Stimulated activated CD4-positive, alpha-beta T cell treated with anti-CD3 and anti-CD28 coated beads, Interleukin-2, amount 100 ng/mL, for 4 hours (primary cell): ENCODE measurements at places on chromosomes 5 and 9.

GRCh38 chr9:75063556-75064305, 24.2 kb downstream of the NMRK1 start:
- DNase-seq, result no peak

- no peak for DNase-seq
Observed at GRCh38 chr9:21656776-21657674, 145.4 kb upstream of the MTAP start.

- DNase-seq, result peak; percentile 30
Observed at GRCh38 chr9:97386733-97387503, 25.0 kb upstream of the TDRD7 start.

- DNase-seq, result no peak
Observed at GRCh38 chr5:11013793-11014192, 252.8 kb upstream of the DAP start.

GRCh38 chr5:93394301-93394700, 186.7 kb downstream of the NR2F1-AS1 start:
- no peak for DNase-seq

DNA sequence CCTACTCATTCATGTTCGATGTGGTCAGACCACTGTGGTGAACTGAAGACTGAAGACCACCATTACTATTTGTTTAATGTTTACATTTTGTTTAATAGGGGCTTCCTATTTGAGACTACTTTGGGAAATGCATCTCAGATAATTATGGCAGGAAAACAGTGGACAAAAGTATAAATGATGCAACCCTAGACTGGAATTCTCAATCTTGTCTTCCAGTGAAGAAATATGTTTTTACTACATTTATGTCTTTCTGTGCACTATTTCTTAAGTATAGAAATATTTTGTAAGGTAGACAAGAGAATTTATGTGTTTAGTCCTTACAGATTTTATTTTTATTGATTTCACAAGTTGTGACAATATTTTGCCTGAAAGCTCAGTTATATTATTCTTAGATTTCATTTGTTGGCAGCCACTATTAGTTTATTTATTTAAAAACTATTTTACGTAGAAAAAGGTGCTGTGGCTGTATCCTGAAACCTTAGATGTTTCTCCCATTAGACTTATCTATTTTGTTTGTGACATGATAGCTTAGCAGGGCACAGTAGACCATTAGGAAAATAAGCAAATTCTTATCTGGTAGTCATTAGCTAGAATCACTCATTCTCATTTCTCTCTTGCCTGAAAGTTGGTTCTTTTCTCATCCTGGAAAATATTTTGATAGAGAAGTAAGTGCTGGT, 39.4 kb upstream of the MRPS30 start:
- DNase-seq, result no peak

- no peak for DNase-seq
Observed at GRCh38 chr5:160159991-160160792, 40.9 kb upstream of the PWWP2A start.

DNA sequence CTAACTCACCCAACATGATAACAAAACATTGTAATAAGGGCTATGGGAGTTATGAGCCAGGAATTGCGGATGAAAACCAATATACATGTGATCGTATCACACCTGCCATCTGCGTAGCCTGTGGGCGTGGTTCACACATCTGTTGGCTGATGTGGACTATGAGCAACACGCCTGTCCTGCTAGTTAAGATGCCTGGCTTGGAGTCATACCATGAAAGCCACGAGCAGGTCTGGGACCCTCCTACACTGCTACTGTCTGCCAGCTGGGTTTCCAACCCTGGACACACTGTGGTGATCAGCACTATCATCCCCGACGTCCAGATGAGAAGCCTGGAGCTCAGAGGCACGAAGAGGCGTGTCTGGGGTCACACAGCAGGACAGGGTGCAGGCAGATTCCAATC, 40.2 kb downstream of the STK10 start:
- no peak for DNase-seq

DNA sequence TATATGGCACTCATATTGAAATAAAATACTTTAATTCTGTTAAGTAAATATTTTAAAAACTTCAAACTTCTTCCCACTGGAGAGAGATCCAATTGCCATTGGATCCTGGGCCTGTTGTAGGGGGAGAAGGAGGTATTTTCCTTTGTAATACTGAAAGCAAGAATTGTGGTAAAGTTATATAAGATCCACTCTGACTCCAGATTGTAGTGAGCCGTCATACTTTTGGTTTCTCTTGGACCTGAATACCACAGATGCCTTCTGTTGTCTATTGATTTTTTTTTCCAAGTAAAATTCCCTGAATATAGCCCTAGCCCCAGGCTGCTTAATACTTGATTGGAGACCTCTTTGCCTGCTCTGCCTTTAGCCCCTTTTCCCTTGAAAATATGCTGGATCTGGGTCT, 86.9 kb downstream of the ATG10 start:
- no peak for DNase-seq

DNA sequence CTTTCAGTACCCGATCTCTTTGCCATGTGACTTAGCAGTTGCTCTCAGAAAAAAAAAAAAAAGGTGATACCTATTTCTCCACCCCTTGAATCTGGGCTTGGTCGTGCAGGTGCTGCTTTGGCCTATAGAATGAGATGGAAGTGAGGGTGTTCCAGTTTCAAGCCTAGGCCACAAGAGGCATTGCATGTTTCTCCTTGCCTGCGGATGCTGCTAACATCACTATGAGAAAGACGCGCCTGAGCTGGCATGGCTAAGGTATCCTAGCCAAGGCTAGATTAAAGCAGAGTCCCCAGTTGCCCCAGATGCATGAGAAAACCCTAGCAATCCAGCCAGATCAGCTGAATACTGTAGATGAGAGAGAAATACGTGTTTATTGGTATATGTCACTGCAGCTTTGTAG, 14.7 kb upstream of the CSF1R start:
- DNase-seq, result no peak

- DNase-seq, result no peak
Observed at GRCh38 chr9:33294670-33295432, 4.5 kb downstream of the NFX1 start.

GRCh38 chr5:168039566-168040248, 251.7 kb upstream of the WWC1 start:
- DNase-seq, result no peak

DNA sequence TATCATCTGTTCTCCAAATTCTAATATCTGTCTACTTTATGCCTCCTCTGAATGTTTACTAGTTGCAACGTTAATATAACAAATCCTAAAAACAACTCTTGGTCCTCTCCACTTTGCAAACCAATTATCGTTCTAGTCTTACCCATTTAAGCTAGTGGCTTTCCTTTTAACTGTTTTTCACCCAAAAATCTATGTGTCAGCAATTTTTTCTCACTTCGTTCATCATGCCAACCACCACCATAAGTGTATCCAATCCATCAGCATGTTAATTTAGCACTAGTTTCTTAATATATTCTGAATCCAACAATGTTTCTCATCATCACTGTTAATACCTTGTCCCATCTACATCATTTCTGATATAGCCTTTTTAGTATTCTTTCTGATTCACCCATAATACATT, 90.0 kb upstream of the RORB start:
- DNase-seq, result no peak

DNA sequence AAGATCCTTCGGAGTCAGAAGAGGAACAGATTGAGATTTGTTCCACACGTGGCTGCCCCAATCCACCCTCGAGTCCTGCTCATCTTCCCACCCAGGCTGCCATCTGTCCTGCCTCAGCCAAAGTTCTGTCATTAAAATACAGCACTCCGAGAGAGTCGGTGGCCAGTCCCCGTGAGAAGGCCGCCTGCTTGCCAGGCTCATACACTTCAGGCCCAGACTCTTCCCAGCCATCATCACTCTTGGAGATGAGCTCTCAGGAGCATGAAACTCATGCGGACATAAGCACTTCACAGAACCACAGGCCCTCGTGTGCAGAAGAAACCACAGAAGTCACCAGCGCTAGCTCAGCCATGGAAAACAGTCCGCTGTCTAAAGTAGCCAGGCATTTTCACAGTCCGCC, 85.9 kb downstream of the GOLPH3 start:
- DNase-seq, result no peak

DNA sequence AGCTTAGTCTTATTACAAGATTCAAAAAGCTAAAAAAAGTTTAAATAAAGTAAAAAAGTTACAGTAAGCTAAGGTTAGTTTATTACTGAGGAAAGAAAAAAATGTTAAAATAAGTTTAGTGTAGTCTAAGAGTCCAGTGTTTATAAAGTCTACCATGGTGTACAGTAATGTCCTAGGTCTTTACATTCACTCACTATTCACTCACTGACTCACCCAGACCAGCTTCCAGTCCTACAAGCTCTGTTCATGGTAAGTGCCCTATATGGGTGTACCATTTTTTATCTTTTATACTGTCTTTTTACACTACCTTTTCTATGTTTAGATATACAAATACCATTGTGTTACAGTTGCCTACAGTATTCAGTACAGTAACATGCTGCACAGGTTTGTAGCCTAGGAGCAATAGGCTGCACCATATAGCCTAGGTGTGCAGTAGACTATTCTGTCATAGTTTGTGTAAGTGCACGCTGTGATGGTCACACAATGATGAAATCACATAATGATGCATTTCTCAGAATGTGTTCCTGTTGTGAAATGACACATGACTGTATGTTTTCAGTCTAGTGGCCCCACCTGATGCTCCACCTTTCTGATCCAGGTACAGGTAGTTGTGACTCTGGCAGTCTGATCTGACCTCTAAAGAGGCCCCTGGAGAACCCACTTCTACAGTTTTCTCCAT, 45.7 kb downstream of the SNX18 start:
- DNase-seq, result no peak

DNA sequence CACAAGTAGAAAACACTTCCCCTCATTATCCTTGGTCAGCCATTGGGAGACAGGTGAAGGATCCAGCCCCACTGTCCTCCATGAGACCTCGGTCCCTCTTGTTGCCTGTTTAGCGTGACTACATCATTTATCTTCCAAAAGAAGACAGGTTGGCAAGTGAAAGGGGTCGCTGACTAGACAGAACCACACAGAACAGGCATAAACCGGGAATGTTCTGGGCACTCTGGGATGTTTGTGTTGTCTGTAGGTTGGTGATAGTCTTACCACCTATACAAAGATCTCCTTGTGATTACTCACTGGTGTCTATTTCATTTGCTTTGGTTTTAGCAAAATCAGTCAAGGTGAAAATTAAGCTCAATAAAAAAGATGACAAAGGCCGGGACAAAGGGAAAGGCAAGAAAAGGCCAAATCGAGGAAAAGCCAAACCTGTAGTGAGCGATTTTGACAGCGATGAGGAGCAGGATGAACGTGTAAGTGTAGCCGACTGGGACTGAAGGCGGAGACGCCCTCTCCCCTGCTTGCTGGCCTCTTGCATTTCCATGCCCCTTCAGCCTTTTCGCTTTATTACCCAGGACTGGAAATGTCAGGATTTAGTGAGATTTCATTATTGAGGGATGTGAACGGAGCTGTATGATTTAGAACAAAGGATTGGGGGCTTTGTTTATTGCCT, 175.9 kb downstream of the SMARCA2 start:
- DNase-seq, result no peak

- DNase-seq, result no peak
Observed at GRCh38 chr9:115522912-115523311, 405.0 kb upstream of the TNC start.

DNA sequence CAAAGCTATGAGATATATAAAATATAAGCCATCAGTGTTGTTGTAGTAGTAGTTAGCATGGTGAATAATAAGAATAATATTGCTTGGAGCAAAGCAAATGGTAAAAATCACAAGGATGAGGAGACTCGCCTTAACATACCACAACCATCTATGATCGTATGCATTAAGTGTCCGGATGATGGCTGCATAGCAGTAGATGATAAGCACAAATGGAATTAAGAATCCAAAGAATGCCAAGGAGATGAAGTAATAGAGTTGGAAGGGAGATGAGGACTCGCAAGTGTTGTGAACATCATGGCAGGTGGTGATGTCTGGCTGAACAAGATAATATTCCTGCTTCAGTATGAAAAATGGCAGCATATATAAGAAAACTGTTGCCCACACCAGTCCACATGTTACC, 5.5 kb downstream of the F2RL2 start:
- DNase-seq, result no peak

DNA sequence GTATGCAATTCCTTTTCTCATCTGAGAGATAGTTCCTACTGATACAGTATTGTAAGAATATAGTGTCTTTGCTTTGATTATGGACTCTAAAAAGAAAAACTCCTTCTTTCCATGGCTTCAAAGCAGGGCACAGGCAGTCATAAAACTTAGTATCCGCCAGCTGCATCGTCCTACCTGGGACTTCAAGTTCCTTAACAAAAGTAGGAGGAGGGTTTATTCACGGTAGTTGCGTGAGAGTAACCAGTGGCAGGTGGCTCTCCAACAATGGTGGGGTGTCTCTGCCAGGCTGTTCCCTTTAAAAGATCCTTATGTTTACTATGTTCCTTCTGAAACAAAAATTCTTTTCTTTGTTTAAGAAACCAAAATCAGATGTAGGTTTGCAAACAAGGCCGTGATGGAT, 173.5 kb upstream of the DMAC1 start:
- DNase-seq, result no peak

GRCh38 chr5:109997161-109997560, 307.4 kb downstream of the MAN2A1 start:
- no peak for DNase-seq

GRCh38 chr5:32147959-32148358, 26.2 kb downstream of the GOLPH3 start:
- no peak for DNase-seq

GRCh38 chr5:1103505-1104326, 8.1 kb downstream of the SLC12A7 start:
- no peak for DNase-seq

DNA sequence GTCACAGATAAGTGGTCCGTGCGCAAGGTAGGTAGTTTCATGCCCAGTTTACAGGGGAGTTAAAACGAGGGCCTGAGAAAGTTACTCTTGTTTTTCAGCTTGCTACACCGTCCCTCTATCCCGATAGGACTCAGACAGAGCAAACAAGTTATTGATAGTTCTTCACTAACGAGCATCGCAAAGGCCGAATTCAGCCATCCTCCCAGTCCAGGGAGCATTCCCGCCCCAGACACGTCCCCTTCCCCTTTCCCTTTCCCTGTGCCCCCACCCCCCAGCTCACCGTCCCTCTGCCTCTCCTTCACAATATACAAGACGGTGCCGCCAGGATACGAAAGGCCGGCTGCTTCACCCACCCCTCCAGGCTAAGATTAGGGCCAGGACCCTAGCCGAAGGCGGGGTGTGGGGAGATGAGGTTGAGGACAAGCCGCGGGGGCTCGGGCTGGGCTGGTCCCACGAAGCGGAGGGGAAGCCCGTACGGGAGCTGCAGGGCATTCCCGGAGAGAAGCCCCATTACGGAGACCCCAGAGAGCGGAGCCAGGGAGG, 599 bp downstream of the KIAA1191 start:
- DNase-seq, result no peak

GRCh38 chr5:58545912-58546311, 37.0 kb upstream of the RAB3C start:
- no peak for DNase-seq
